ENCODE measurements at places on chromosomes 16 and 17.
A peak's percentile ranks its signal among the peaks of the same experiment; 100 is the strongest.

GRCh38 chr17:44375196-44376017 is 11.8 kb upstream of the FAM171A2 start:
- no peak for DNase-seq

DNA sequence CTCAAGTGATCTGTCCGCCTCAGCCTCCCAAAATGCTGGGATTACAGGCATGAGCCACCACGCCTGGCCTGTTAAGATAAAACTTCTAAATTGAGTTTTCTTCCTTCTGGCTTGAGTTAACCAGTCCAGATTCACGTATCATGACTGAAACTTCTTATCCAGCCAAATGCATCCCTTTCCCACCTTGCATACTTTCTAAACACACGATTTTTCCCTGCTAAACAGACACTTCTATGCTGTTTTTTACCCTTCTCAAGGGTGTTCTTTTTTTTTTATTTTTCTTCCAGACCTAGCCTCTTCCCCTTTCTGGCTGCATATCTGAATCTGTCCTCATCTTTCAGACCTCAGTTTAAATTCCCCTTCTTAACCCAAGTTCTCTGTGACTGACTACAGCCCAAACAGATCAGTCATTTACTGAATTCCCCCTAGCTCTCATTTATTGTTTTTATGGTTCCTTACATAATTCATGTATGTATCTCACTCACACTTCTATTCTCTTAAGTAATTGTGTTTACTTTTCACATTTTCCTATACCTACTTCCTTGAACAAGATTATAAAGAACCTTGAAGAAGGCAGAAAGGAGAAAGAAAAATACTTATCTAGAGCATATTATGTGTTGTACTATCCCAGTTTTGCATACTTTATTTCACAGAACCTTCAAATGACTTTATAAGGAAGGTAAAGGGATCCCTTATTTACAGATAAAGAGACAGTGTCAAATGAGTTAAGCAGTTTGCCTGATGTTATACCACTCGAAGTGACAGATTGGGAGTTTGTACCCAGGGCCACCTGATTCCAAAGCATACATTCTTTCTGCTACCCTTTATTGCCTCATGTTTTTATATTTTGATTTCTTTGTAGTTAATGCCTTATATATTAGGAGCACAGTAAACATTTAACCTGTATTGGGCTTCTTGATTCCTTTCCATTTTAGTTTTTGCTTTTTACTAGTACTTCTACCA is 5.2 kb downstream of the EVI2B start:
- peak; percentile 77 for DNase-seq

- peak; percentile 68 for DNase-seq
Measured at GRCh38 chr16:1309888-1310831, 724 bp downstream of the UBE2I start.

DNA sequence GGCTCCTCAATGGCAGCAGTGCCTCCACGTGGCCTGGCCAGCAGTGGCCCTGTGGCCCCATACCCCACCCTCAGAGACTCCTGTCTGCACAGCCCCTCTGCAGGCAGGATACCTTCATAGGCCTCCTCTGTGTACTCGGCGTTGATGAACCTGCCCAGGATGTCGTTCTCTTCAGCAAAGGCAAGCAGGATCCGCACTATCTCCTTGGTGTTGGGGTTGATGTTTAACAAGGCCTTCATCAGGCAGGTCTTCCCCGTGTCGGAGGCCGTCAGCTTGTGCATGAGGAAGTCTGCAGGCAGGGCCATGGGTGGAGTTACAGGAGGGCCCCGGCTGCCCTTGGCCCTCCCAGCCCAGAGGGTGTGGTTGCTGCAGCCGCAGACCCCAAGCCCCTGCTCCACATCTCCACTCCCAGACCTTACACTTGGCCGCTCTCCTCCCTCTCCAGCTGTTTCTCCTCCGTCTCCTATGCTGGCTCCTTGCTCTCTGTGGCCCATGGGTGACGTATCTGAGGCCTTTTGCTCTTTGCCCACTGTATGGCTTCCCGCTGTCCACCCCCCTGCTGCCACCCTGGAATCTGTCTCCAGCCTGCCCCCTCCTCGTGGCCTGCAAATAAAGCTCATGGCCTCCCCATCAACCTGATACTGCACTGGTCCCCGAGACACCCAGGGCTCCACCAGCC is 15.1 kb downstream of the TRPV3 start:
- DNase-seq = no peak

- DNase-seq = no peak
Measured at GRCh38 chr16:1395444-1396031, 19.0 kb downstream of the UNKL start.

GRCh38 chr16:31215287-31216162 is 1.4 kb downstream of the PYDC1 start:
- peak; percentile 76 for DNase-seq

DNA sequence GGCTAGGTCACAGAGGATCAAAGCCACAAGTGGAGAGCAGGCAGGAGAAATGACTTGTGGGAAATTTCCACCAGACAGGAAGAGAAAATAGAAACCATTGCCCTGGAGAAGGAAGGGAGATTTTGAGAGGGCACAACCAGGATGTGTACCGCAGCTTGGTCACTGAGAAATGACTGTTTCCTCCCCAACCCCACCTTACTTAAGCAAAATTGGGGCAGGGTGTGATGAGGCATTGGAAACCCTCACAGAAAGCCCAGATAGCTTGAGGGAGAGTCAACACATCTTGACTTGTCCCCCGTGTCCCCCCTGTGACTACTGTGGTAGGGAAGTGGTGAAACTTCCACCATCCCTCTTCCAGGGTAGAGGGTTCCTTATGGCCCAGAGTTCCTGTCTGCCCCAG is 113.5 kb upstream of the FAM20A start:
- no peak for DNase-seq

DNA sequence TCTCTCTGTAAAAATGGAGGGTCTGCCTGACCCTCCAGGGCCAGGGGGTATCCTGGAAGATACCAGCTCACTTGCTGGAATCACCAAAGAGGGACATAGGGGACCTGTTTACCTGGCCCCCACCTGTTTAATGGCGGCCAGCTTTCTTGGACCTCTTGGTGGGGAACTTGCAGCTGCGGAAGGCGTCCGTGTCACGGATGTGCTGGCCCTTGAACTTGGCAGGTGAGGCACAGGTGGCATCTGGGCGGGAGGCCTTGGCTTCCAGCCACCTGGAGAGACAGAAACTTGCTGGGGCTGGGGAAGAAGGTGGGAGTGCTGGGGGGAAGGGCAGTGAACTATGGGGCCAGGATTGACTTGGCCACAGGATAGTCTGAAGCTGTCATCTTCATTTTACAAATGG is 3.5 kb downstream of the CHAD start:
- no peak for DNase-seq

GRCh38 chr17:7889166-7889955 is 772 bp downstream of the CHD3 start:
- no peak for DNase-seq

- DNase-seq = peak; percentile 12
Measured at GRCh38 chr16:61936522-61936921, 99.7 kb downstream of the CDH8 start.

DNA sequence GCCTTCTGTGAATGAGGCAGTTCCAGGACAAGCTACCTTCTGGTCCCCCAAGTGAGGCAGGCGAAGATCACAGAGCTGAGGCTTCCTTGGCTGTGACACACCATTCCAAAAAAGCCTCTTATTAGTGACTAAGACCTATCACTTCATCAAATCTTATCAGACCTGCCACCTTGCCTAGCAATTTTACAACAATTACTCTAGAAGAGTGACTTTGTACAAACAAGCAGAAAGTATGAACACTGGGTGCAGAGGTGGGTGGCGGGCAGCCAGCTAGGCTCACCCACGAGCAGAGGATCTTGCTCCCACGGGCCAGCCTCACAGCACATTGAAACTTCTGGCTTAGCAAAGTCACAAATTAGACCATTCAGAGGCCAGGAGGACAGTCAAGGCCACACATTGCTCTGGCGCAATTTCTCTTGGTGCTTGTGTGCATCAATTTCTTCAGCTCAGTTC is 2.2 kb upstream of the ICAM2 start:
- DNase-seq = no peak

DNA sequence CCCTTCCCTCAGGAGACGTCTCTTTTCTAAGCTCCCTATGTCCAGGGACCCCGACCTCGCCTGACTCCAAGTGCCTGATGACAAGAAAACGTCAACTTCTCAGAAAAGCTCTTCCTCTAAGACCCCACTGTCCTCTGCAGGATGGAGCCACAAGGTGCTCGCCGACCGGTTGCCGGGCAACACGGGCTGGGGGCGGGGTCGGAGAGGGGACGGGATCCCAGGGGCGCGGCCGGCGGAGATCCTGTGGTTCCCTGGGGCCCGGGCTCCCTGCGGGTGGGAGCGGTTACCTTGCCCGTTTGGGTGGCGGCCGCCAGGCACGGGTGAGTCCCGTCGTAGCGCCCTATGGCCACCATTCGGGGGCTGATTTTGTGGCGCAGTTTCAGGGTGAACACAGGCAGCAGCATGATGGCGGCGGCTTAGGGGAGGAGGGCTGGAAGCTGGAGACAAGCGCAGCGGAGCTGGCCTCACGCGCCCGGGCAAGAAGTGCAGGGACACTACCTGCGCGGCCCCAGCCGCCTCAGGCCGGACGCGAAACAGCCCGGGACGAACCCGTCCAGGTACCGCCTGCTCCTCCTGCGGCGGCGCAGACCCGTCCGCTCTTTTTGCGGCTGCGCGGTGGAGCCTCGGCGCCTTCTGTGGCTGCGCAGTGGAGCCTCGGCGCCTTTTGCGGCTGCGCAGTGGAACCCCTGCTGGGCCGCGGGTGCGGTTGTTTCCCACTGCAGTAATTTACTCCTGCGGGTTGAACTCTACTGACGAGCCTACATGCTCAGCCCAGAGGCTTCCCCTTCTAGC is at the start of gene BBS2:
Gene BBS2, minus strand, starts transcription at position 566 of the 792 bp plus-strand sequence. Its CDS starts 162 bp downstream, at position 404.
- DNase-seq = peak; percentile 92

DNA sequence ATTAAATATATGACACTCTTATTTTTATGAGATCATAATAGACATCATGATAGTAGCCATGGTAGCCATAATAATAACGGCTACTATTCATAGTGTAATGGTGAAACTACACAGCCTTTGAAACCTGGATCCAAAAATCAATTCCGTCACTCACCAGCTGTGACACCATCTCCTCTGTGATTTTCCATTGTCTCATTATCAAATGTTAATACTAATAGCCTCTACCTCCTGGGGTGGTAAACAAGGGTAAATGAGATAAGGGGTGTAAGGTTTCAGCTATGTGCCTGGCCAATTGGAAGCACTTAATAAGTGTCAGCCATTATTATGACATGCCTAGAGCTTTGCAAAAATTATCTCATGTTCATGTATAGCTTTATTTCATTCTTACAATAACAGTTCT is 88.6 kb downstream of the CACNG3 start:
- DNase-seq = no peak

DNA sequence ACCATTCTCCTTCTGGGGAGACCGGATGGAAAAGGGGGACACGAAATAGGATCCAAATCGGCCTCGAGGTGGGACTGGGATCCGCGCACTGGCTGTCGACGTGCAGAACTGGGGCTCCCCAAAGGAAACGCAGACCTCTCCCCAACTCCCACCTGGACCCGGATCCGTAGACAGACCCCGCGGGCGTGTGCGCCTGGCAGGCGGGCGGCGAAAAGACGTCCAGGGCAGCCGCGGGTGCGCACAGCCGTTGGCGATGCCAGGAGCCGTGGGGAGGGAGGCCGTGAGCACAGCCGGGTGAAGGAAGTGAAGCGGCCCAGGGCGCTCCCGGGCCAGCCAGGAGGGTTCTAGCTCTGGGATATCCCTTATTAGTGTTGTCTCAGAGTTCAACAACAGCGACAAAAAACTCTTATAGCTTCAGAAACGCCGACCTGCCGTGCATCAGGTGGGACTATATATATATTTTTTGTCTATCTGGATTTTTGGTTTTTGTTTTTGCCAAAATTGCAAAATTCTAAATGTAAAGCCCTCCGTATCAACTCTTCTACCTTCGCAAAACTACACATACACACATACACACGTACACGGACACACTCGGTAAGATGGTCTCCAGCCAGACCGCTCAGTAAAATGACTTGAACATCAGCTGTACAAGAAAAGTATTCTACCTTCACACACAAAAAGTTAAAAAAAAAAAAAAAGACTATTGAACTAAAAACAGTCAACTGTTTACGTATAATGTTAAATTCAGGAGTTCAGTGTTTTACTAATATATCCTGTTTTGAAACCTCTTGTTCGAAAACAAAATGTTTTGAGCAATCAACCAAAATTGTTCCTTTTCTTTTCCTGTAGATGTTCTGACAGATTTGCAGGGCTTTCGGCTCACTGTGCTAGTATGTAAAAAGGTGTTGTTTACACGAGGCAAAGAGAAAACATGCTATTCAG is 5.2 kb upstream of the AATF start:
- no peak for DNase-seq

GRCh38 chr17:28717578-28718332 is at the start of gene RAB34:
TSS of gene RAB34 (minus strand) at chr17:28717868. CDS start at chr17:28717266, 602 bp downstream.
- DNase-seq = no peak

- DNase-seq = no peak
Measured at GRCh38 chr17:77282524-77283515, 142.1 kb downstream of the SEC14L1 start.

GRCh38 chr17:47188271-47188875 is 722 bp downstream of the CDC27 start:
- DNase-seq = peak; percentile 46

- DNase-seq = no peak
Measured at GRCh38 chr17:72614871-72615626, 477.4 kb downstream of the SLC39A11 start.

- no peak for DNase-seq
Measured at GRCh38 chr17:50144845-50145531, 5.5 kb downstream of the PPP1R9B start.

GRCh38 chr16:79401782-79402181 is 198.8 kb downstream of the MAF start:
- DNase-seq = no peak

- peak; percentile 18 for DNase-seq
Measured at GRCh38 chr17:48843187-48843900, 12.5 kb downstream of the CALCOCO2 start.

DNA sequence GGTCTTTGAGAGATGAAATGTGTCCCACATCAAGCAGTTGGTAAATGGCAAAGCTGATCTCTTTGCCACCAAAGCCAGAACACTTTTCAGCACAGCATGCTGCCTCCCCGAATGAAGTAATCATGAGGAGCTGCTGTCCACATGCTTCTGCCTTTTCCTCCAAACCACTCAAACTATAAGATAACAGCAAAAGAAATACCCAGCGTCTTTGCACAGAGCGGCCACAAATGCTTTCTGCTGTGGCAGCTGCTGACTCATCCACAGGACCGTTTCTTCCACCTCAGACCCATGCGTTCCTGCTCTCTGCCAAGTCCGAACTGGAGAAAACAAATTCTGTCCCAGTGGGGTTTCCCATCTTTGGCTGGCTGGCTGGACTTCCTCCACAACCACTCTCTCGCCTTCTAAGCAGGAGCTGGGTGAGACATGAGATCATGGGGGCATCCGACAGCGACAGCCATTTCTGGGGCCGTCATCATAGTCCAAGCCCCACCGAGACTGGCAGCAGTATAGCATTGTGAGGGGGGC is 27.1 kb downstream of the TBC1D3B start:
- peak; percentile 99 for DNase-seq

DNA sequence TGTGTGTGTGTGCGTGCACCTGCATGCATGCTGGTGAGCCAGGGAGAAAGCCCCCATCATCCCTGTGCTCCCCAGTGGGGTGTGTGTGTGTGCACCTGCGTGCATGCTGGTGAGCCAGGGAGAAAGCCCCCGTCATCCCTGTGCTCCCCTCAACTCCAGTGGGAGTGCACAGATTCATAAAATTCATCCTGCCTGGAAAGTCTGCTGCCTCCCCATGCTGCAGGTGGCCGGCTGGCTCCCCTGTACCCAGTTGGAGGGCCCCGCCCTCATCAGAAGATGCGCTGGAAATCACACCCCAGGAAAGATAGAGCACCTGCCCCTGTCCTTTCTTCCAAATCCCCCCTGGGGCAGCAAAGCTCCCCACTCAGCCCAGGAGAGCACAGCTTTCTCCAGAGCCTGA is 84.8 kb upstream of the DOC2B start:
- no peak for DNase-seq

GRCh38 chr17:5823219-5823618 is 238.9 kb upstream of the NLRP1 start:
- no peak for DNase-seq
